ENCODE measurements at places on chromosomes 6 and 20. TPM values are rescaled to one million over a fixed set of nuclear protein-coding genes. Genes with fewer than 3 reads are reported as not detected.

DNA sequence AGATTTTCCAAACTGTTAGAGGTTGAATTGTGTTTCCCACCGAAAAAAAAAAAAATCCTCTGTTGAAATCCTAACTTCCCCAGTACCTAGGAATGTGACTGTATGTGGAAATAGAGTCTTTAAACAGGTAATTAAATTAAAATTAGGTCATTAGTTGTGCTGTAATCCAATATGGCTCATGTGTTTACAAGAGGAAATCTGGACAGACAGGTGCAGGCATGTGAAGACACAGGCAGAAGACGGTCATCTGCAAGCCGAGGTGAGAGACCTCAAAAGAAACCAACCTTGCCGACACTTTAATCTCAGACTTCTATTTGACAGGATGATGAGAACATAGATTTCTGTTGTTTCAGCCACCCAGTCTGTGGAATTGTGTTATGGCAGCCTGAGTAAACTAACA is 28.6 kb upstream of the EZR start:
- H3K4me3 ChIP-seq: no peak overlapping the region
- H3K36me3 ChIP-seq: no peaks in the 10 kb centered on the region
- H3K27ac ChIP-seq: no peak overlapping the region
- no peak for DNase-seq
- H3K27me3 ChIP-seq: no peaks in the 10 kb centered on the region

GRCh38 chr20:43541214-43541613 is 17.6 kb upstream of the SGK2 start:
- no peak overlapping the region for H3K27ac ChIP-seq
- no peaks in the 10 kb centered on the region for H3K4me1 ChIP-seq
- H3K36me3 ChIP-seq: no peaks in the 10 kb centered on the region
- DNase-seq: peak; percentile 44

ULBP1 gene
- 0.56 TPM for total RNA-seq

PRR18 gene
- not detected for total RNA-seq

C6orf141 gene
- not detected for total RNA-seq

DNAH8 gene
- total RNA-seq: under 0.01 TPM

ZNF184 gene
- 8.1 TPM for total RNA-seq

- no peaks in the 10 kb centered on the region for H3K36me3 ChIP-seq
- DNase-seq: no peak
- no peaks in the 10 kb centered on the region for H3K4me1 ChIP-seq
- peaks cover 43% of the 10 kb centered on the region for H3K27me3 ChIP-seq
- H3K4me3 ChIP-seq: no peak overlapping the region
These were observed 169.9 kb upstream of the CST7 start for GRCh38 chr20:24779131-24779530.

GRCh38 chr6:42618105-42618504 is 54.3 kb downstream of the UBR2 start:
- no peak overlapping the region for H3K27ac ChIP-seq
- no peak for DNase-seq
- no peak overlapping the region for H3K4me3 ChIP-seq
- H3K36me3 ChIP-seq: peaks cover 25% of the 10 kb centered on the region

DNA sequence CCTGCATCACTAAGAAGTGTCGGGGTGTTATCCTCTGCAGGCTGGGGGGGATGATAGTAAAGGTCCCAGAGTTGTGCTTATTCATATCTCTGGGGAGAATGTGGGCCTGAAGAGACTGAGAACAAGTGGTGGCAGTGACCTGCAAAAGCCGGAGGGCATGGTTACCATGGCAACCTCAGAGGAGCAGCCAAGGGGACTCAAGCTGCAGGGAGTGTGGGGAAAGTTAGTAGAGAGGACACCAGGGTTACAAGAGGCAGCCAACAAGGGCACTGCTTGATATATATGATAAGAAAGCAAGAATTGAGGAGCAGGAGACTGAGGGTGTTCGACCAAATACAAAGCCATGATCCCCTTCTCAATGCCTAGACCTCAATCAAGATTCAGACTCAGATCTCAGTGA is 46.1 kb downstream of the HLA-F start:
- peaks cover 11% of the 10 kb centered on the region for H3K27me3 ChIP-seq
- no peak overlapping the region for H3K4me3 ChIP-seq
- H3K27ac ChIP-seq: no peak overlapping the region
- no peak for DNase-seq

DNA sequence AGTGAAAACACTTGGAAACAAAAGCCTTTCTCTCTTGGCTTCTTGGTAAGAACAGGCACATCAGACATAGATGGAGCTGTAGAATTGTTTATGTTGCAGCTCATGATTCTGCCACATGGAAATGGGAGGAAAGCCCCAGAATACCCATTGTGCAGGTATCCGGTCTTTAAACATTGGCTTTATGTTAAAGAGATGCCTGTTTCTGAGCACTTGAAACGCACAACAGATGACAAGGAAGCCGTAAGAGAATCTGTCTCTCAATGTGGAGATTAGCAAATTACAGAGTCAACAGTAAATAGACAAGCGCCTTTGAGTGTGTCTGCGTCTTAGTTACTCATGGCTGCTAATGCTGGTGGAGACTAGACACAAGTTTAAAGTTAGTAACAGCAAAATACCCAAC is 10.5 kb downstream of the TNFAIP3 start:
- peaks cover 60% of the 10 kb centered on the region for H3K36me3 ChIP-seq
- no peak for DNase-seq
- no peak overlapping the region for H3K27ac ChIP-seq

DNA sequence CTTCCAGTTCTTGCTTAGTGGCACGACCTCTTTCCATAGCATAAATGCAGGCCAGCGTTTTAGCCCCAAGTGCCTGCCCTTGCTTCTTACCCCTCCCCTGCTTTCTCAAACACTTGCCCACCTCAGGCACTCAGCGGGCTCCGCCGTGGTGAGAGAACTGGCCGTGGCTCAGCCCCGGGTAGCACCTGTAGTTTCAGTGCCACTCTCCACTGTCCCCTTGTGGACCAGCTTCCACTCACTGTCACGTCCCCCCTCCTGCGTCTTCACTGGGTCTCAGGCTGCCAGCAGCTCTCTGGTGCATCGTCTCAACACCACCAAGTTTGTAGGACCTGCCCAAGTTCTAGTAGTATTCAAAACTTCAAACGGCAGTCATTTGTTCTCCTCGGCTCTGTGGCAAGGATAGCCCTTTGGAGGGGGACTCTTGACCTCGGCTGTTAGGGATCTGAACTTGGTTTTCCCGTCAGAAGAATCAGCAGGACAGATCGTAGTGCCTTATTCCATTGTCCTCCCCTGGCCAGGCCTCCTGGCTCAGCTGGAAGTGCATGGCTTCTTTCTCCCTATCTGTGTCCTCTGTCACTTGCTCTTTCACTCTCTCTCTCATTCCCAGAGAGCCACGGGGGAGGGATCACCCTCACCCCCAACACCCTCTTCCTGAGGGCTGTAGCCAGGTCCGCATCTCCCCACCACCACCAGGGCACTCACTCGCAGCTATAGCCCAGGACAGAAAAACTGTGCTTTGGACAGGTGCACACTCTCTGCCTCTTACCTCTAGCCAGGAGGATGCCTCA is 44.6 kb downstream of the STK35 start:
- peaks cover 14% of the 10 kb centered on the region for H3K4me1 ChIP-seq
- H3K27me3 ChIP-seq: no peaks in the 10 kb centered on the region
- DNase-seq: no peak
- peaks cover 16% of the 10 kb centered on the region for H3K36me3 ChIP-seq
- no peak overlapping the region for H3K27ac ChIP-seq

ENTPD6 gene
- total RNA-seq: 61.1 TPM
